ENCODE measurements at places on chromosomes 12 and 14.
A peak's percentile ranks its signal among the peaks of the same experiment; 100 is the strongest.

DNA sequence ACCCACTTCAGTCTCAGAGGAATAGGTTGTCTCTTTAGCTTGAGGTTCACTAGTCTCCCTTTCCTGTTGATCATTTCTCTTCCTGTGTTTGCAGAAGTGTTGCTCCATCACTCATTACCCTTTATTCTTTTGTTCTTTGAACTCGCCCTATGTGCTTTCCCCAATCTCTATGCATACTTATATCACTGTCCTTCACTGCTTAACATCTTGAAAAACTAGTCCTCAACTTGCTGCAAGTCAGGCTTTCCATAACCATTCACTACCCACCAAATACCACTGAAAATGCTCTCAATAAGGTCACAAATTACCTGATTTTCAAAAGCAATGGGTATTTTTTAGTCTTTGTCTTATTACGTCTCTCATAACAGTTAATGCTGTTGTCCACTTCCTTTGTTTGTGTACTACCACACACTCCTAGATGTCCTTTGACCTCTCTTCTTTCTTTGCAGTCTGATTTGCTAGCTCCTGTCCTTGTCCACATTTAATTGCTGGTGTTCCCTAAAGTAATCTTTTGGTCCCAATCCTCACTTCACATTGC lies 80.8 kb downstream of the RIC8B start:
- no peak for DNase-seq

DNA sequence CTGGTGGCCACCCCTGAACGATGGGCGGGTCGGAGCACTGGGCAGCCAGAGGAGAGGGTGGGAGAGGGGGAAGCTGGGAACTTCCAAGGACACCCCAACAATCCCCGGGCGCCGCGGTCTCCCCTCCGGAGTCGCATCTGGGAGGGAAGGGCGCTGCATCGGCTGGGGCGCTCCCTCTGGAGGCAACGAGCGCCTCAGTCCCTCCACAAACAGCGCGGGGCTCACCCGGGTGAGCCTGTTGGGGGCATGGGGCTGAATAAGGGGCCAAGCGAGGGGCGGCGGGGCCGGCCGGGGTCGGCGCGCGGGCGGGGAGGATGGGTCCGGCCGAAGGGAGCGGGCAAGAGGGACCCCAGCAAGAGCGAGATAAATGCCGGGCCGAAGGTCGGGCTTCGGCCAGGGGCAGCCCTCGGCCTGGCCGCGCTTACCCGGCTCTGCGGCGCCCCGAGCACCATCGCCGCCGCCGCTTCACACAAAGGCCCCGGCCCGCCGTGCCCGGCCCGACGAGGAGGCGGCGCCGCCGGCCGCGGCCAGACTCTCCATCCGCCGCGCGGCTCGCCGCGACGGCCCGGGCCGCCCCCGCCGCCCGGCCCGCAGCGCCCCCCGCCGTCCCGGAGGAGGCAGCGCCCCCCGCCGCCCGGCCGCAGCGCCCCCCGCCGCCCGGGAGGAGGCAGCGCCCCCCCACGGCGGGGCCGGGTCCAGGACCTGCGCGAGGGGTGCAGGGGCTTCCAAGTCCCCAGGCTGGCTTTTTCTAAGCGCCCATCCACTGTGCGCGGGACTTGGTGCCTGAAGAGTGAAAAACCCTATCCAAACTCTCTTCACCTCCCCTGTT lies at the start of gene ZBTB39:
ZBTB39 (minus strand) TSS at position 567 of the 829 bp plus-strand sequence. CDS start 1,629 bp downstream, outside the sequence.
- DNase-seq, result peak; percentile 59

GRCh38 chr12:124573839-124574786 lies 6.7 kb upstream of the NCOR2 start:
- no peak for DNase-seq

DNA sequence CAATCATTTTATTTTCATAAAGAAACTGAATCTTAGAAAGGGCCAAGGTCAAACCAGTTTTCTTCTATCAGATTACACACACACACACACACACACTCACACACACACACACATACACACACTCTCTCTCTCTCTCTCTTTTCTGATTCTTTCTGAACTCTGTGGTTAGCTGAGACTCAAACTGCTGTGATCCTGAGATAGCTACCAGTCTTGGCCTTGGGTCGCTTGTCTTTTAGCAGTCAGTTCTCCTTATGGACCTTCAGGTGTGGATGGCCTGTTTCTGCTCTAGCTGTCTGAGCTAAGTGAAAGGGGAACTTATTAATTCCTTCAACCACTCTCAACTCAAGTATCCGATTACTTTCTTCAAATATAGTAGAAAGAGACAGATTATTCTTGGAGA lies 145.1 kb downstream of the GRIP1 start:
- no peak for DNase-seq

GRCh38 chr14:21258005-21258888 lies 11.0 kb downstream of the HNRNPC start:
- DNase-seq, result no peak

DNA sequence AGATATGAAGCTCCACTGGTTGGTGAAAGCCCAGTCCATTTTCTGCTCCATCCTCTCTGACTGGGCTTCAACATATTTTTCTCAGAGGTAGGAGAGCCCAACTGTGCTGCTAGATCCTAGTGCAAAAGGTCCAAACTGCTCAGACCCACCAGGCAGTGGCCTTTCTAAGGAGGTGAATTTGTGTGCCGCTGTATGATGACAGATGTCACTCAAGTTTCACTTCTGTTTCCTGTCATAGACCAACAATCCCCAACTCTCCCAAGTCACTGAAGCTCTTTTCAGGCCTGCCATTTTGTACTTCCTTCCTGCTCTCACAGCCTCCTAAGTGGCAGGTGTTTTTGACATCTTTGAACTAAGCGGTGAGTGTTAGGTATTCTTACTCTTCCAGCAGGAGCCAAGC lies 16.4 kb upstream of the RNASE4 start:
- DNase-seq, result no peak

DNA sequence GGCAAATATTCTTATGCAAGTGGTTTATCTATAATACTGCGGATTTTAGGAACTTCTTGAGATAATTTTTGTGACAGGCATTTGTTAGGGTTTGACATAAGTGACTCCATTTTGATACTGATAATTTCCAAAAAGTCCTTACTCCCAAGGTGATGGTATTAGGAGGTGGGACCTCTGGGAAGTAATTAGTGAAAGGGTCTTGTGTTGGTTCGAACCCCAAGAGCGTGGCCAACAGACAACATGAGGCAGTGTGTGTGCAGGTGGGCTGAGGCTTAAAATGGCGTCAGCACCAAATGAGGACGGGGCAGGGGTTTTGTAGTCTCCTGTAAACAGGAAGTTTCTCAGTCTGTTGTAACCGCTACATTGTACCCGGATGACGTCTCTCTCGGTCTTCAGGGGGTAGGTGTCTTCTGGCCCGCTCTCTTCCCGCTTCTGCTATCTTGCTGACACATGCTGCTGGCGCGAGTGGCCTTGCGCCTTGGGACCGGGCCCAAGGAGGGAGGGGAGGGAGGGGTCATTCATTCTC lies 1.7 kb upstream of the C12orf43 start:
- DNase-seq, result no peak

- no peak for DNase-seq
Observed at GRCh38 chr12:43347026-43347425, 205.0 kb downstream of the ADAMTS20 start.

GRCh38 chr12:130482448-130482847 lies 144.8 kb downstream of the PIWIL1 start:
- DNase-seq, result no peak

Measured in effector CD8-positive, alpha-beta T cell (primary cell).